ENCODE measurements at places on chromosomes 7 and 10. TPM values are rescaled to one million over a fixed set of nuclear protein-coding genes. Genes with fewer than 3 reads are reported as not detected.

The SLC26A4 gene
- 0.09 TPM for total RNA-seq

The MMP21 gene
- not detected for total RNA-seq

The TAS2R41 gene
- not detected for total RNA-seq

The SFTPA1 gene
- not detected for total RNA-seq

The GRID1 gene
- total RNA-seq = 0.35 TPM

The SSMEM1 gene
- total RNA-seq = not detected

The CFTR gene
- total RNA-seq = not detected

The ARMS2 gene
- total RNA-seq = not detected

The ABCB8 gene
- total RNA-seq = 38.3 TPM

The ARHGAP22 gene
- total RNA-seq = 4.4 TPM

The GPR146 gene
- 2.3 TPM for total RNA-seq

The BUD23 gene
- 134 TPM for total RNA-seq

The CTAGE4 gene
- not detected for total RNA-seq

The GPR15LG gene
- total RNA-seq = not detected

The TET1 gene
- total RNA-seq = 0.46 TPM

The CYP3A5 gene
- total RNA-seq = 1.4 TPM

The GJD4 gene
- total RNA-seq = not detected

The TSPAN12 gene
- total RNA-seq = 0.53 TPM

The OPN1SW gene
- total RNA-seq = not detected

The PNLIPRP1 gene
- total RNA-seq = not detected

The OR2A12 gene
- not detected for total RNA-seq

The ITGA8 gene
- total RNA-seq = not detected

The PKD1L1 gene
- 0.22 TPM for total RNA-seq

The MUC3A gene
- 12.7 TPM for total RNA-seq

The NODAL gene
- not detected for total RNA-seq

The PTPRZ1 gene
- total RNA-seq = not detected

The ORC5 gene
- total RNA-seq = 31.6 TPM

The RSBN1L gene
- total RNA-seq = 9.3 TPM

The TCAF2 gene
- total RNA-seq = 0.36 TPM

The CDHR1 gene
- 0.13 TPM for total RNA-seq

The ENO4 gene
- total RNA-seq = 0.19 TPM

The CFAP69 gene
- total RNA-seq = 1.6 TPM

The ZNRF2 gene
- total RNA-seq = 6.3 TPM

The JAKMIP3 gene
- 1.9 TPM for total RNA-seq

The TUBAL3 gene
- 0.49 TPM for total RNA-seq

The FAM25C gene
- 4.7 TPM for total RNA-seq

The STEAP1B gene
- total RNA-seq = 0.03 TPM

The WDFY4 gene
- total RNA-seq = not detected

The GPR85 gene
- total RNA-seq = not detected

The CPVL gene
- total RNA-seq = 0.20 TPM

The GIMAP1 gene
- total RNA-seq = not detected

The RTKN2 gene
- total RNA-seq = 1.4 TPM

The COPS6 gene
- total RNA-seq = 197 TPM

Measured in A549 treated with CpdA at 1 μM for 4 hours (cell line).